ENCODE measurements at places on chromosomes 11 and 22. TPM values are rescaled to one million over a fixed set of nuclear protein-coding genes. Genes with fewer than 3 reads are reported as not detected.
A peak's percentile ranks its signal among the peaks of the same experiment; 100 is the strongest.

GRCh38 chr11:72208281-72208680 lies 8.3 kb upstream of the FOLR2 start:
- DNase-seq: no peak

GRCh38 chr11:10942620-10943019 lies 84.8 kb upstream of the ZBED5 start:
- DNase-seq: no peak

- no peak for DNase-seq
Observed at GRCh38 chr11:68437927-68438657, 22.5 kb upstream of the PPP6R3 start.

Gene CARD10
- not detected for total RNA-seq

- no peak for DNase-seq
Observed at GRCh38 chr22:30202531-30203006, 44.0 kb downstream of the LIF start.

DNA sequence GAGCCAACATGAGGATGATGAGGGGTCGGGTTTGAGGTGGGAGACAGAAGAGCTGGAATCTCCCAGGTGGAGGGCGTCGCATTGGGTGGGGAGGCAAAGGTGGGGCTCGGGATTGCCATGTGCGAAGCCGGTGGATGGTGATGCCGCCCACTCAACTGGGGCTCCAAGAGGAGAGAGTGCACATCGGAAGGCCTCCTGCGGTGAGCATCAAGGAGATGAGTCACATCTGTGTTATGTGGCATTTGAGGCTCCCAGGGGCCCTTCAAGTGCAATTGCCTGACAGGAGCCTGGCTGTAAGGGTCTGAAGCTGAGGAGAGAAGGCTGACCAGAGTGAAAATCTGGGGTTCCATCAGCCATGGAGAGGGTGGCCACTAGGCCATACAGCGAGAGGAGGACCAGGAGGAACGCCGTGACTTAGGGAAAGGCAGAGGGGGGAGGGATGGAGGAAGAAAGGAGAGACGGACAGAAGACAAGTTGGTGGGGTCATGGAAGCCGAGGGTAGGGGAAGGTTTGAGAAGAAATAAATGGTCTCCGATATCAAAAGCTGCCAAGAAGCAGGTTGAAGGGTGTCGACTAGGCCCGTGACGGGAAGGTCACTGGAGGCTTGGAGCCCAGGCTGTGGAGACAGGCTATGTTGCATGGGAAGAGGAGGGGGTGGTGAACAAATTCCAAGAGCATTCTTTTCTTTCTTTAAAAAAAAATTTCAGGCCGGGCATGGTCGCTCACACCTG lies 21.3 kb downstream of the RASD2 start:
- DNase-seq: no peak

Gene PRODH
- 0.98 TPM for total RNA-seq

GRCh38 chr11:122319085-122319484 lies 203.1 kb upstream of the BLID start:
- DNase-seq: no peak

- no peak for DNase-seq
Observed at GRCh38 chr11:43681401-43681942, 934 bp downstream of the HSD17B12 start.

Gene TRIM49C
- not detected for total RNA-seq

GRCh38 chr11:30206249-30206996 lies 24.4 kb upstream of the FSHB start:
- DNase-seq: no peak

DNA sequence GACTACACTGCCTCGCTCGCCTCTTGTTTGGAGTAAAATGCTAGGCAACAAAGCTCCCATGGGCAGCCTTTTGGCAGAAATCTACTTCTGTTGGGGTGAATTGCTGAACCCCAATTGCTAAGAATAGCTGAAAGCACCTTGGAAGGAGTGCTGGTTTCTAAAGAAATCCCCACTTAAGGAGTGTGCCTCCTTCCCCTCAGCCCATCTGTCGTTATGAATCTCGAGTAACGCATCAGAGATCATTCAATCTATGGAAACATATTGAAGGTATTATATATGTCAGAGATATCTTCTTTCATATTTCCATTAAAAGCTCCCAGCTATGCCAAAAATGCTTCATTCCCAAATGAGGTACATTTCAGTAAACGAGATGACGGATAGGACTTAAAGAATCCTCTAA lies 229.6 kb upstream of the BLID start:
- no peak for DNase-seq

GRCh38 chr22:39622881-39623367 lies 52.4 kb downstream of the CACNA1I start:
- DNase-seq: peak; percentile 89

Gene CALCA
- total RNA-seq: not detected

DNA sequence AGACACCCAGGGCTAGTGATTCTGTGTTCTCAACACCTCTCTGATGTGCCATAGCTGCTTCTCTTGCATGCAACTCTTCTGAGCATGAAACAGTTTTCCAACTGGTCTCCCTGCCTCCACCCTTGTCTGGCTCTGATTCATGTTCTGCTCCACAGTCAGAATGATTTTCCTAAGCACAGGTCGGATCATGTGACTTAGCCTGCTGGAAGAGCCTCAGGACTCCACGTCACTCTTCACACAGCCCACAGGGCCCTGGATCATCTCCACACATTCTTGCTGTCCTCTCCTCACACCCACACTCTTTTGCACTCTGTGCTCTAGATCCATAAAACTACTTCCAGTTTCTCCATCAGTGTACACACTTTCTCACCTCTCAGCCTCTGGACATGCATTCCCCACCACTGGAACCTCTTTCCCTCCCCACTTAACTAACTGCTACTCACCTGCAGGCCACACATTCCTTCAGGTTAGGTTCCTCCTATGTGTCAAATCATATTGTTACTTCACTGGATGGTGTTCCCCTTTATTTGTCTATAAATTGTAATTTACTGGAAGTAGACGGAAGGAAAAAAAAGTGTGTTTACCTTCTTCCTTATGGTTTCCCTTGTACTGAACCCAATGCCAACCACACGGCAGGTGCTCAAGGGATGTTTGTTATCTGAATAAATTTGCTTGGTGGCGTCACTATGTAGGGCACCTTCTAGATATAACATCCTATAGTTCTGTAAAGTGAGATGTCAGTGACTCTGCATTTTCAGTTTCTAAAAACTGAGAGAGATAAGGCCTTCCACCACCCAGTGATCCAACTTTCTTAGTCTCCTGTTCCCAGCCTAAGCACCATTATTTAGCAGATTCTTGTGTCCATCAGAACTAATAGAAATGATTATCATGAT lies 133.7 kb downstream of the ETS1 start:
- DNase-seq: peak; percentile 62

- no peak for DNase-seq
Observed at GRCh38 chr11:116693593-116694348, 79.0 kb downstream of the BUD13 start.

- no peak for DNase-seq
Observed at GRCh38 chr11:10331548-10332289, 26.8 kb downstream of the ADM start.

DNA sequence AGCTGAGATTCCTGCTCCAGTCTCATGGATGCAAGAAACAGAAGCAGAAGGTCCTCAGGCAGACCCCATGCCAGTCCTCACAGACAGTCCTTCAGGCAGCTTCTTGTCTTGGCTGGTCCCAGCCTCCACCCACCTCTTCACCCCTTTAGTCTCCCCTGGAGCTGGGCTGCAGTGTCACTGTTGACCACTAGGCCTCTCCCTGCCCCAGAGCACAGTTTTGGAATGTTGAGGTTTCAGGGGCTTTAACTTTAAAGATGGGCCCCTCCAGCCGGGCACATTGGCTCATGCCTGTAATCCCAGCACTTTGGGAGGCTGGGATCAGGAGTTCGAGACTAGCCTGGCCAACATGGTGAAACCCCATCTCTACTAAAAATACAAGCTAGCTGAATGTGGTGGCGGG lies 39.5 kb upstream of the GCAT start:
- no peak for DNase-seq

DNA sequence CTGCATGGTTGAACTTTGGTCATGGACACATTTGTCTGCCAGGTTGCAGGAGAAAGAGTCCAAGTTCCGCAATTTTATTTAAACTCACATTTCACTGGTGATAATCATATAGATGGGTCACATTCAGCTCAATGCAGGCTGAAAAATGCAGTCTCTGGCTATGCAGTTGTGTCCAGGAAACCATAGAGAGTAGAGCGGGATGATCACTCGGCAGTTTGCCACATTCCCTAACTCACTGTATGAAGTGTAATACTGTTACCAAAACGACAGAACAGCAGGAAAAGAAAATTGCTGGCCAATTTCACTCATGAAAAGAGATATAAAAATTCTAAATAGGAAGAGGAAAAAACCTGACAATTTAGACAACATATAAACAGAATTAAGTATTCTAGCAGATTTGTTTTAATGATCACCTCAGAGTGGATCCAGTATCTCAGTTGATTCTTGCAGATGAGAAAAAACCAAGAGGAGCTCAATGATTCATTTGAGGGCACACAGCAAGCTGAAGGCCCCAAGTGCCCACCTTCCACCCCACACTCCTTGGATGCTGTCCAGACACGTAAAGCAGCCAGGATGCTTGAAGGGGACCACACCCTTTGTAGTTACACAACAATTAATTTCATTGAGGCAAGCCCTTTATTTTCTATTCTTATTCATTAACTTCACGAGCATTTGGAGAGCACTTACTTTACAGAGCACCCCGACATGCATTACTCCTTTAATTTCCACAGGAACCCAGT lies 422.3 kb downstream of the SOX6 start:
- DNase-seq: no peak

GRCh38 chr11:7637447-7638157 lies 35.7 kb downstream of the CYB5R2 start:
- DNase-seq: no peak

- DNase-seq: no peak
Observed at GRCh38 chr11:95432714-95433503, 201.9 kb upstream of the SESN3 start.

Gene CHADL
- 0.47 TPM for total RNA-seq

- DNase-seq: no peak
Observed at GRCh38 chr11:96095884-96096303, 172.0 kb upstream of the MTMR2 start.

GRCh38 chr11:128299132-128299726 lies 288.1 kb downstream of the ETS1 start:
- DNase-seq: peak; percentile 75

Gene OR4D5
- not detected for total RNA-seq

GRCh38 chr11:66704659-66705360 lies 24.2 kb downstream of the SPTBN2 start:
- DNase-seq: no peak

DNA sequence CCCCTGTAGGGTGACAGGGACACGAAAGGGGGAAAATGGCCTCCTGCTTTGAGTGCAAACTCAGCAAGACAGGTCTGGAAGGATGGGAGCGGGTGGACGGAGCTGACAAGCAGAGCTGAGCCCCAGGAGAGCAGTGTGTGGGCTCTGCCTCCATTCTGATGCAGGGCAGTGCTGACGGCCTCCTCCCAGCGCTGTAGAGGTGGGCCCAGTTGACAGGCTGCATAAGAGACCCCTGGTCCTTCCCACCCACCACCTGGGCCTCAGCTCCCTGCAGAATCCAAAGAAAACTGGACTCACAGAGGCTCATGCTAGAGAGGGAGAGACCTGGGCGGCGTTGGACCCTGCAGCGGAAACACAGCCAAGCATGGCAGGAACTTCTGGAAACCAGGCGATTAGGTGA lies 1113.4 kb downstream of the BRD1 start:
- no peak for DNase-seq

Gene NAV2
- 0.28 TPM for total RNA-seq

- no peak for DNase-seq
Observed at GRCh38 chr22:29145321-29146072, 60.2 kb upstream of the EMID1 start.

GRCh38 chr11:110161061-110161460 lies 67.9 kb downstream of the ZC3H12C start:
- no peak for DNase-seq

- no peak for DNase-seq
Observed at GRCh38 chr11:10496296-10496936, 41.4 kb downstream of the AMPD3 start.

Gene POU2AF3
- 0.37 TPM for total RNA-seq

GRCh38 chr11:13238879-13239514 lies 38.6 kb upstream of the BMAL1 start:
- DNase-seq: peak; percentile 85

DNA sequence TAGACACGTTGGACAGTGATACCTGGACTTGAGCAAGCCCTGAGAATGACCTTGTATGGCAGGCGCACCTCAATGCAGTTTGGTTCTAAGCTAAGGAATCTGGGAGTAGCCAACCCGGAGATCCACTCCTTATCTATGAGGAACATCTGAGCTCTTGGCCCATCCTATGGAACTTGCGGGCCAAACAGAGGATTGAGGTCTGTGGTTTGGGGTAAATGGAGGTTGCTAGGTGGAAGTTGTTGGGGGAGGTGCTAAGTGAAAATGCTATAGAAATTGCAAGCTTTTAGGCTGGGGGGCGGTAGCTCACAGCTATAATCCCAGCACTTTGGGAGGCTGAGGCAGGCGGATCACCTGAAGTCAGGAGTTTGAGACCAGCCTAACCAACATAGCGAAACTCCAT lies 8.9 kb downstream of the GDPD5 start:
- DNase-seq: no peak

Gene GSTT2
- total RNA-seq: not detected

- peak; percentile 77 for DNase-seq
Observed at GRCh38 chr11:2987881-2988861, 4.0 kb downstream of the NAP1L4 start.

DNA sequence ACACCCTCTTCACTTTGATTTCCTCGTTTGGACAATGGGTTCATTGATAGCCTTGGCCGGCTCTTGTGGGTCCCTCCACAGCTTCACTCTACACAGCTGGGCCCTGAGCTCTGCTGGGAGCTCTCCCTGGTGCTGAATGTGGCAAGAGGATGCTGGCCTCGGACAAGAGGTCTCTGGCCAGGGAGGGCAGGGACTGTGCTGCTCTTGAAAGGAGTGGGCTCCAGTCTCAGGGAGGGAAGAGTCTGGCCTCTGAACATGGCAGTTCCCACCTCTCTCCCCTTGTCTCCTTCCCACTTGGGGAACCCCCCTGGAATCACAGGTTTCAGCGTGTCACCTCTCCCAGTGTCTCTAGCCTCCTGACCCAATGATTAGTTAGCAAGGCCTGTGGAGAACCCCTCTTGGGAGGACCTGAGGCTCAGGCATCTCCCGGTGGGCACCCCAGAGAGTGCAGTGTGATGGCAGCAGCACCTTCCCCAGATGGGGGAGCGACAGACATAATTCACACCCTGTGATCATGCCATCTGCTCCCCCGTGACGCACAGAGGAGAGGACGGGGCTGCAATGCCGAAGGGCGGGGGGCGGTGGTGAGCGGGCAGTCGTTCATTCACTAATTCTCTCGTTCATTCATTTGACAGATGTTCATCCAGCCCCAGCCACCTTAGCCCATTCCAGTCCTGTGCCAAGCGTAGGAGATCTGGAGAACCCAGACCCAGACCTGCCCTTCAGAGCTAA lies 2.8 kb upstream of the CABP7 start:
- DNase-seq: peak; percentile 84
